ENCODE measurements at places on chromosomes 7 and 10.

GRCh38 chr7:107768263-107768662 is 24.3 kb downstream of the CBLL1 start:
- DNase-seq, result no peak

- peak; percentile 42 for DNase-seq
These were observed at the start of gene CPVL for GRCh38 chr7:29146057-29146706. CPVL (minus strand) TSS chr7:29146537; CDS start chr7:29121061, 25,476 bp downstream.

- no peak for DNase-seq
These were observed 216.5 kb upstream of the MKLN1 start for GRCh38 chr7:131111081-131111576.

DNA sequence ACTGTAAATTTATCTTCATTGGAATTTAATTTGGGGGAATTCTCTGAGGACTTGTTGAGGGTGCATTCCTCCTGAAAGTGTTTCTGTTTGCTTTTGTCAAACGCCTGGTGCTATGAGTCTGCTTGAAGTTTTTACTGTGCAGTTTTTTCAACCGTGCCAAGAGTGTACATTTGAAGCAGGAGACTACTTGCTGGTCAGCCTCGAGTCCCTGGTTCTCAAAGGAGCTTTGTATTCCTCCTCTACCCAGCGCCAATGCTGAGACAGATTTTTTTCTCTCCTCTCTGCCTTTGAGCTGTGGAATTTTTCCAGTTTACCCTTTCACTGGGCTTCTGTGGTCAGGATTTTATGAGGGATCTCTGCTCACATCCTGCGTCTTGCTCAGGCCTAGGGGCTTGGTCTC is 62.1 kb downstream of the NPY start:
- no peak for DNase-seq

- DNase-seq, result peak; percentile 33
These were observed 450.6 kb upstream of the AUTS2 start for GRCh38 chr7:69147631-69148030.

DNA sequence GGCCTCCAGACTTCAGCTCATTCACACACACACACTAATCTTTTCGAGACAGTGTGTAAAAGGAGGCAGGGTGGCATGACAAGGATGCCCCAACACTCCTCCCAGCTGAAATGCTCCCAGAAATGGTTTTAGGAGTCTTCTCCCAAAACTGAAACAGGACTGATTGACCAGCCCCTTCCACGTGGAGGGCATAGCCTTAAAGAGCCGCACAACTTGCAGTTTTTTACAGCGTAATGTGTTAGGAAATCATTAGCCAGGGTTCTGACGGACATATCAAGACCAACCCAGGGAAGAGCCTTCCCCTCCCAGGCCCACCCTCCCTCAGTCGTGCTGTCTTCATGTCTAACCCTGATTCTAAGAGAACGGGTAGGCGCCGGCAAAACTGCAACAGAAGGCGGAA is 224.6 kb downstream of the TNS3 start:
- DNase-seq, result no peak

- DNase-seq, result no peak
These were observed 830 bp upstream of the BMI1 start for GRCh38 chr10:22319980-22320558.

GRCh38 chr10:7767209-7767608 is 20.6 kb downstream of the KIN start:
- DNase-seq, result no peak
